Stimulated activated CD4-positive, alpha-beta T cell treated with anti-CD3 and anti-CD28 coated beads, Interleukin-4, amount 100 ng/mL, for 48 hours (primary cell): ENCODE measurements at places on chromosomes 6 and 20.

GRCh38 chr6:28906669-28907068 lies 17.1 kb downstream of the TRIM27 start:
- DNase-seq, result no peak

DNA sequence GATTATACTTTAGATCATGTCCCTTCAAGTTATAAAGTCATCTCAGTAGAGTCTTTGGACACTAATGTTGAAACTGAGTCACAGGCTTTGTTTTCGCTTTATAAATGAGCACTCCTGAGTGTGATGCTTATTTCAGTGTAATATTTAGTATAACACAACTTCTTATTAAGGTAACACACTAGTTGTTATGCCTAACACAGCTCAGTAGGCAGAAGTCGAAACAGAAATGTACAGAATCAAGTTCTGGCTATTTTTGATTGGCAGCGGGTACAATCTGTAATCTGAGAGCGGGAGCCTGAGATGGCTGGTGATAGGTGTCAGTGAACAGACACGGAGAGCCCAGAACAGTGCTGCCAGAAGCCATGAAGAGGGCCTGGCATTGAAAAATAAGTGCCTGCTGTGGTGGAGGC lies 11.4 kb downstream of the HECA start:
- DNase-seq, result no peak

DNA sequence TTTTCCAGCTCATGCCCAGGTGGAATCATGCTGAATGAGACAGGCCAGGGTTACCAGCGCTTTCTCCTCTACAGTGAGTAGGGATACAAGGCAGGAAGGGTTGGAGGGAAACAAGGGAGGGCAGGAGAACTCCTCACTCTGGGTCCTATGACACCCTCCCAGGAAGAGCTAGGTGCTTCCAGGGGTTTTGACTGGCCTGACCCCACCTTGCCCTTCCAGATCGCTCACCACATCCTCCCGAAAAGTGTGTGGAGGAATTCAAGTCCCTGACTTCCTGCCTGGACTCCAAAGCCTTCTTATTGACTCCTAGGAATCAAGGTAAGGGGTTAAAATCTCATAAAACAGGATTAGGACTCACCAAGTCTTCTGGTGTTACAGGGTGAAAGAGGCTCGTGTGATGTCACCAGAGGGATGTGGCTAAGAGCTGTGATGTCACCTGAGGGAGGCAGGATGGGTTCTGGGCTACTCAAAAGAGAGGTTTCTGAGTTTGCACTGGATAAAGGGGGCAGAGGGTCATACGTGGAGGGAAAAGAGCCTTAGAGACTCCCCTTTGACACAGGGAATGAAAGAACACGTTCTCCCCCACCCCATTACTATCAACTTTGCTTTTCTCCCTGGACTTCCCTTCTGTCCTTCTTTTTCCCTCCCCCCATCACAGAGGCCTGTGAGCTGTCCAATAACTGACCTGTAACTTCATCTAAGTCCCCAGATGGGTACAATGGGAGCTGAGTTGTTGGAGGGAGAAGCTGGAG lies 1.9 kb downstream of the APOM start:
- DNase-seq, result no peak

GRCh38 chr20:23605867-23606651 lies at the start of gene CST9:
TSS of gene CST9 (minus strand) at chr20:23605917. CDS start at chr20:23605864, 53 bp downstream.
- no peak for DNase-seq

DNA sequence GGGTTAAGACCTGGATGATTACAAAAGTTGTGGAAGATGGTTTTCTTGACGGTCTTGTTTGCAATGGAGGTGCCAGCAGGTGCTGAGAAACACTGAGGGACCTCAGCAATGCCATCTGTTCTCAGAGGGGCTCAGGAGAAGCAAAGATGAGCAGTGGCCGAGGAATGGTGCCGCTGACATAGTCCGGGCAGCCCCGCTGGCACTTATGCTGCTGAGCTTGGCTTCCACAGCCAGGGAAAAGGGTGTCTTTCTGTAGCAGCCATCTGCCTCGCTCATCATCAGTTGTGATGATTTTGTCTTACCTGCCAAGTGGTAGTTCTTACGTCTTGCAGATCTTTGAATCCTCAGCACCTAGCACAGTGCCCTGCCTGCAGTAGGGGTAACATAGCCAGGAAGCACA lies 55.7 kb downstream of the PPP1R14C start:
- DNase-seq, result no peak

DNA sequence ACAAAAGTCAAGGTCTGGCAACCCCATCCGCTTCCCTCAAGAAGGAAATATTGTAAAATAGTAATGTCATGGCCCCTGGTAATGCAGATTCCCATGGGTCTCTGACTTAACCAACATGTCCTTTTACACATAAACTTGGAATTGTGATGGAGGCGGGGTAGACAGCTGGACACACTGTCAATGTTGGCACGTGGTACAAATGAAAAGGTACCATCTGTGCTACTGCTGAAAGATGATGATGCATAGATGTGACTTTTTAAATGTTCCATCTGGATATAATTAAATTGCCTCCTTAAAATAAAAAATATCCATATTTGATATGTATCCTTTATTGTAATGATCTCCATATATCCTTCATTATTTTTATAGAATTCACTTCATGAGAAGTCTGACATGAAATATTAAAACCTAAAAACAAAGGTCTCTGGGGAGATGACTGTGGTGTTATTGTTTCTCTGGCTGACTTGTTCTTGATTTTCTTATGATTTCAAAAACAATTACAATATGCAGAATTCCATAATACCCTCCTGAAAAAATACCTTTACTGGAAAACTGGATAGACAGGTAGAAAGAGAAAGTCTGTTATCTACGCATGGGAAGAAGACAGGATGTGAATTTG lies 104.5 kb downstream of the MKKS start:
- DNase-seq, result no peak

DNA sequence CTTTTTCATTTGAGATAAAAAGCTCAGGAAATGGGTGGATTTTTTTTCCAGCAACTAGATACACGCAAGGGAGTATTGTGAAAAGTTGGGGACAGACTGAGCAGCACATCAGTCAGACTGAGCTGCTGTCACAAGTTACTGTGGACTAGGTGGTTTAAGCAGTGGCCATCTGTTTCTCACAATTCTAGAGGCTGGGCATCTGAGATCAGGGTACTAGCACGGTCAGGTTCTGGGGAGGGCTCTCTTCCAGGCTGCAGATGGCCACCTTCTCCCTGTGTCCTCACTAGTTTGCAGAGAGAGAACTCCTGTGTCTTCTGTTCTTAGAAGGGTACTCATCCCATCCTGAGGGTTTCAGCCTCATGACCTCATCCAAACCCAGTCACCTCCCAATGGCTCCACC lies 178.3 kb downstream of the SYNDIG1 start:
- DNase-seq, result no peak

GRCh38 chr6:14790976-14791375 lies 454.9 kb upstream of the JARID2 start:
- no peak for DNase-seq

DNA sequence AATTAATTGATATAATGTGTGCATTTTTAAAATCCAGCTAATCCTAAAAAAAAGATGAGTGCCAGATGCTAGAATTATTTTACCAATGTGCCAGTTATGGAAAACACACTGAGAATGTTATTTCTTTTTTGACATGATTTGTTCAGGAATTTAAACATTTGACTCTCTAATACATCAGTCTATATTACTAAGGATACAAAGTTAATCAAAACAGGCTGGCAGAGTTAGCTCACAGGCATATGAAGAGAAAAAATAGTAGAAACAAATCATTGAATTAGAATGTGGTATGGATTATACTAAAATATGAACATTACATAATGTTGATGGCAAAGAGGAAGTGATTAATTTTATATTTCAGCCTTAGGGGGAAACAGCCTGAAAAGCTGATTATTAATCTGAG lies 368.3 kb upstream of the GJE1 start:
- DNase-seq, result no peak

- no peak for DNase-seq
Observed at GRCh38 chr20:23550227-23550626, 18.1 kb downstream of the CST9L start.

GRCh38 chr6:25449774-25450173 lies 170.6 kb downstream of the CARMIL1 start:
- DNase-seq, result no peak

DNA sequence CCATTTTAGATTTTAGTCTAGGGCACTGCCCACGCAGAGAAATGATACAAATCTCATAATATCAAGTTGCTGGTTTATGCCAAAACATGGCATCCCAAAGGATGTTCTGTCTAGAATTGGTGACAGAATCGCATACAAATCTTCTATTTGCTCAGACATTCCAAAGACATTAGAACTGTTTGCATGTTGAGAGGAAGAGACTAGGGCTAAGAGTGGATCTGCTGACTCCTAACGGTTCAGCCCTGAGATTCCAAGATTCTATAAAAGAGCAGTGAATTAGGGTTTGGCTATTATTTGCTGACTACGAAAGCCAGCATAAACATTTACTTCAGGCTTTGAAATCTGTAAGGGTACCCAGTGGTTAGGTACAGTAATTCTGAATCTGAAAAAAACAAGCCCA lies 3.6 kb downstream of the EPB41L2 start:
- no peak for DNase-seq

GRCh38 chr20:6311841-6312655 lies 189.2 kb upstream of the FERMT1 start:
- no peak for DNase-seq

GRCh38 chr20:10963717-10964266 lies 290.0 kb upstream of the JAG1 start:
- no peak for DNase-seq

DNA sequence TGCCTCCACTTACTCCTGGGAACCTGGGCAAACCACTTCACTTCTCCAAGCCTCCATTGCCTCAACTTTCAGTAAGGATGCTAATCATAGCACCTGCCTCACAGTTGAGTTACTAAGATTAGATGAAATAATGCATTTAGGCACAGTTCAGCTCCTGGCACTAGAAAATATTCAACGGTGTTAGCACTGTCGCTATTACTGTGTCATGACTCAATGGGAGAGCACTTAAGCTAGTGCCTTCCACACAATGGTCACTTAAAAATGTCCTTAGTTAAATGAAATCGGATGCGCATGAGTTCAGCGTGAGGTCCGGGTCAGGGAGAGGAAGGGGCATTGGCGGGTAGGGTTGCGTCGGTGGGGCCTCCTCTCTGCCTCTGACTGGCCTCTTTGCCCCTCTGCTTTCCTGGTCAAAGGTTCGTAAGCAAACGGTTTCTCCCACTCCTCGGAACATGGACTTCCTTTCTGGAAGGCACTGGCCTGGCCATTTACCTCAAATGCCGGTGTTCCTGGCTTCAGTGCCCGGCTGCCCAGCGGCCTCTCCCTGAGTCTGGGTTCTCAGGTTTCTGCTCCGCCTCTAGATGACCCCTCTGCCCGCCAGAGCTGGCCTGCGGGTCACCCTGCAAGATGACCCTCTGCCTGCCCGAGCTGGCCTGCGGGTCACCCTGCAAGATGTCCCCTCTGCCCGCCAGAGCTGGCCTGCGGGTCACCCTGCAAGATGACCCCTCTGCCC lies 123.8 kb upstream of the QKI start:
- no peak for DNase-seq

- no peak for DNase-seq
Observed at GRCh38 chr6:121686611-121687023, 251.2 kb downstream of the GJA1 start.

DNA sequence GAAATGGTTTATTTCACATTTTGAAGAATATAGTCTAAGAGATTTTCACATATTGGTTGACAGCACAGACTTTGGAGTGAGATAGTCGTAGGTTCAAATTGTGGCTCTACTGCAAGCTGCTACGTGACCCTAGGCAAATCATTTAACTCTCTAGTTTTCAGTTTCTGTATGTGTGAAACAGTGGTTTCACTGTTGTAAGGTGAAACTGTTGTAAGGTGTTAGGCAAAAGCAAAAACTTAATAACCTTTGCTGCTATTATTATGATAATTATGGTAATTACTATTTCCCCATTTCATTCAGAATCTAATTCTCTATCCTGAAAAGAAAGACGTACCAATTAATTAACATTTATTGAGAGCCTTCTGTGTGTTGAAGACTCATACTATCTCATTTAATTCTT lies 144.2 kb downstream of the REV3L start:
- no peak for DNase-seq

- no peak for DNase-seq
Observed at GRCh38 chr6:12228447-12229146, 61.6 kb upstream of the EDN1 start.

DNA sequence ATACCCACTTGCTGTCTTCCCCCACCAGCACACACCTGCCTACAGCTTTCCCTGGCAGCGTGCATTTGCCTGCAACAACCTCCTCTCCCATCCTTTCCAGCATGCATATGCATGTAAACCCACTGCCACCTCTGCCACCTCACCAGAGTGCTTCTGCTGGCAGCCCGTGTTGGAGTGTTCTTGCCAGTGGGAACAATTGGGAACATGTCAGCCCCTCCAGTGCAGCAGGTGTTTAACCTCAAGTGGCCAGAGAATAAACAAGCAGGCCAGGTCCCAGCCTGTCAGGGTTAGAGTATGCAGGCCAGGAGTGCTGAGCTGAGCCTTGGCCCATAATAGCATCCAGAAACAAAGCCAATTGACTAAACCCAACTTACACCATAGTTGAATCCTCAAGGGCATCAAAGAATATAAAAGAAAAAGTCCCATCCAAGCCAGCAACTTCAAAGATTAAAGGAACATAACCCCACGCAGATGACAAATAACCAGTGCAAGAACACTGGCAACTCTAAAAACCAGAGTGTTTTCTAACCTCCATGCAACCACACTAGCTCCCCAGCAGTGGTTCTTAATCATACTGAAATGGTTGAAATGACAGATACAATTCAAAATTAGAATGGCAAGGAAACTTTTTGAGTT lies 1212.1 kb upstream of the CITED2 start:
- no peak for DNase-seq

DNA sequence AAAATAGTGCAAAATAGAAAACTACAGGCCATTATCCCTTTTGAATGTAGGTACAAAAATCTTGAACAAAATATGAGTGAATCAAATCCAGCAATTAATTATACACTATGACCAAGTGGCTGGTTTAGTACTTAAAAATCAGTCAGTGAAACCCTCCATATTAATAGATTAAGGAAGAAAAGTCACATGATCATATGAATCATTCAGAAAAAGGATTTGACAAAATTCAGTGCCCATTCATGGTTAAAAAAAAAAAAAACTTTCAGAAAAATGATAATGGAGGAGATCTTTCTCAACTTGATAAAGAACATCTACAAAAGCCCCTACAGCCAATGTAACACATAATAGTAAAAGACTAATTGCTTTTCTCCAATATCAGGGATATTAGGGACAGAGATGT lies 75.0 kb downstream of the FAM120B start:
- DNase-seq, result no peak

GRCh38 chr6:129317931-129318820 lies 391.8 kb downstream of the ARHGAP18 start:
- DNase-seq, result no peak

DNA sequence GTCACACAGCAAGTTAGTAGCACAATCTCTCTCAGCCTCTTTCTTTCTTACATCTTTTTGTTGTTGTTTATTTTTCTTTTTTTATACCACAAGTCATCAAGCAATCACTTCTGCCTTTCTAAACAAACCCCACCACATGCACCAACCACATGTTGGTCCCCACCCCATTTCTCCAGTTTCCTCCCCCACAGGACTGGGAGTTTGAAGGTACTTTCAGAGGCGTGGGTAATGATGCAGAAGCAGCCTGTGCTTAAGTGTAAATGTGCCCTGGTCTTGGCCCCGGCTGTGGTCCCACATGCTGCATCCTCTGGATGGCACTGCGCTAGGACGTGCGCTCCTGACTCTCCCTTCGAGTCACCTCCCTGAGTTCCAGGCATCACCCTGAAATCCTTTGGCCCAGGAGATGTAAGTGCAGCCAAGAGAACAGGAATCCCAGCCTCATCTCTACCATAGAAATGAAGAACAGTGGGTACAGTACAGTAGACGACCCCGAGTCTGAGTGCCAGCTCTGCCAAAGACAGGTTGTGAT lies 5.7 kb downstream of the HCK start:
- no peak for DNase-seq
